ENCODE measurements at places on chromosomes 1 and 21.

DNA sequence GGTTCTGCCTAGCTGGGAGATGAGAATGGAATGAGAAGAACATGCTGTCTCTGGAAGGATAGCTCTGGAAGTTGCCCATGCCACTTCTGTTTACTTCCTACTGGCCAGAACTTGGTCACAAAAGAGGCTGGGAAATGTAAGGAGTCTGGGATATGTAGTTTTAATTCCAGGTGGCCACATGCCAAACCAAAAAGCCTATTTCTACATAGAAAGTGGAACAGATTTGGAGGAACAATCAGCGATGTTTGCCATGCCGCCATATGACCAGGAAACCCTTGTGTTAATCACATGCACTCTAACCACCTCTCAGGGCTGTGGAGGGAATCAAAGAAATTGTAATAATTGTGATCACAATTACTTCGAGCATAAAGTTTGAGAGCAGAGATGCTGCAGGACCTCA, 10.0 kb upstream of the OLIG2 start:
- no peak for DNase-seq

DNA sequence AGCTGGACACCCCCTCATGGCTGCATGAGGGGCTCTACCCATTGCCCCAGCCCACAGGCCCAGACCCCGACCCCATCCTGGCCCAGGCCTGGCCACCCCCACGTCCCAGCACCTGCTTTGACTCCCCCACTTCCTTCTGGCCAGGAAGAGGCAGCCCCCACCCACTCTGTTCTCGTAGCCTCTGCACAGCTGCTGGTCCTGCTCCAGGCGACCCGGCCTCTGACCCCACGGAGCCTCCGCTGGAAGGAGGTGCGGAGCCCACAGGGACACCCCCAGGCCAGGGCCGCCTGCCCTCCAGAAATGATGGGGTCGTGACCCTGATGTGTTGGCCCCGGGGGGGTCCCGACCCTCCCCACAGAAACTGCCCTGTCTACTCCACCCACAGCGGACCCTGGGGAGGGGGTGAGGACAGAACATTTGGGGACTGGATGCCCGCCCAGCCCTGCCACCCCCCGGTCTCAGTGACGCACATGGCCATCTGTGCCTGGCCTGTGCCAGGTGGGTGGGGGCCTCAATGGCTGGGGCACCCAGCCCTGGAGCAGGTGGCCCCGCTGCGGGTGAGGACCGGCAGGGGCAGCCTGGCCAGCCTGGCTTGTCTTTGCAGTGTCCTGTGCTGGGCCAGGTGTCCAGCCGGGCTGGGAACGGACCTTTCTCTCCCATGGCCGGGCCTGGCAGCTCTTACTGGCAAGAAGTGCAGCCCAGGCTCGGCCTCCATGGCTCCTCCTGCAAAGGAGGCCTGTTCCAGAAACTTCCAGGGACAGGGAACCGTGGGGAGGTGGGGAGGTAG, 78.6 kb downstream of the MORN1 start:
- DNase-seq: no peak

GRCh38 chr1:94778808-94779207, 41.3 kb upstream of the SLC44A3 start:
- DNase-seq: no peak

- DNase-seq: no peak
Observed at GRCh38 chr1:74465193-74465681, 47.2 kb downstream of the LRRC53 start.

GRCh38 chr1:2545754-2546514, 10.2 kb upstream of the TNFRSF14 start:
- DNase-seq: peak; percentile 74

DNA sequence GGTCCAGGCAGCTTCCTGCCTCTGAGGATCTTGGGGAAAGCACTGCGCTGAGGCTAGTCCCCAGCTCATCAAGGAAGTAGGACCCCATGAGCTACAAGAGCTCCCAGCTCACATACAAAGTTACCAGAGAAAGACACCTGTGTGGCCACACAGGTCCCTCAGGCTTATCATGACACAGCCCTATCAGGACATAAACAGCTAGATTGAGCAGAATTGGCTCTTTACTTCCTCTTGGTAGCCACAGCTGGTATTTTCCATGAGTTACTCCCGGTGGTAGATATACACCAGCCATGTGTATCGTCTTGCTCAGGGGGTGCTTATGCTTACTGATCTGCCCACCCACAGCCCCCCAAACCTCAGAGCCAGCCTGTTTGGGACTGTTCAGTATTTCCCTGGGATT, 1.2 kb downstream of the LENEP start:
- DNase-seq: no peak

GRCh38 chr1:214524824-214525223, 26.6 kb downstream of the PTPN14 start:
- DNase-seq: no peak

GRCh38 chr1:167502719-167503462, 15.4 kb downstream of the CD247 start:
- DNase-seq: no peak

DNA sequence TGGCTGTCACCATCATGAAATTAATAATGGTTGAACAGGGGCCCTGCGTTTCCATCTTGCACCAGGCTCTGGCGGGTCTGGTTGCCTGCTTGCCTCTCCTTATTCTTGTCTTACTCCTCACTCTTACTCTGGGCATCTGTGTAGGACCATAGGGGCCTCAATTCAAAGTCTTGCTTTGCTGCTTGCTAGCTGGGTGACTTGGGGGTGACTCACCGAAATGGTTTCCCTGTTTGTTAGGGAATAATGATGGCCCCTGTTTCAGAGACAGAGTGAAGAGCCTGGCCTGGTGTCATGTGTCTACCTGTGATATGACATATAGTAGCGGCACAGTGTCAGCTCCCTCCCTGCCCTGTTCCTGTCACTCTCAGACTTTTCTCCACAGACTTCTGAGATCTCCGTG, 24.6 kb downstream of the KCNC4 start:
- no peak for DNase-seq

GRCh38 chr1:1462318-1462966, 9.1 kb upstream of the ATAD3B start:
- DNase-seq: peak; percentile 30

GRCh38 chr1:37795340-37796125, 1.9 kb downstream of the MANEAL start:
- DNase-seq: peak; percentile 28

DNA sequence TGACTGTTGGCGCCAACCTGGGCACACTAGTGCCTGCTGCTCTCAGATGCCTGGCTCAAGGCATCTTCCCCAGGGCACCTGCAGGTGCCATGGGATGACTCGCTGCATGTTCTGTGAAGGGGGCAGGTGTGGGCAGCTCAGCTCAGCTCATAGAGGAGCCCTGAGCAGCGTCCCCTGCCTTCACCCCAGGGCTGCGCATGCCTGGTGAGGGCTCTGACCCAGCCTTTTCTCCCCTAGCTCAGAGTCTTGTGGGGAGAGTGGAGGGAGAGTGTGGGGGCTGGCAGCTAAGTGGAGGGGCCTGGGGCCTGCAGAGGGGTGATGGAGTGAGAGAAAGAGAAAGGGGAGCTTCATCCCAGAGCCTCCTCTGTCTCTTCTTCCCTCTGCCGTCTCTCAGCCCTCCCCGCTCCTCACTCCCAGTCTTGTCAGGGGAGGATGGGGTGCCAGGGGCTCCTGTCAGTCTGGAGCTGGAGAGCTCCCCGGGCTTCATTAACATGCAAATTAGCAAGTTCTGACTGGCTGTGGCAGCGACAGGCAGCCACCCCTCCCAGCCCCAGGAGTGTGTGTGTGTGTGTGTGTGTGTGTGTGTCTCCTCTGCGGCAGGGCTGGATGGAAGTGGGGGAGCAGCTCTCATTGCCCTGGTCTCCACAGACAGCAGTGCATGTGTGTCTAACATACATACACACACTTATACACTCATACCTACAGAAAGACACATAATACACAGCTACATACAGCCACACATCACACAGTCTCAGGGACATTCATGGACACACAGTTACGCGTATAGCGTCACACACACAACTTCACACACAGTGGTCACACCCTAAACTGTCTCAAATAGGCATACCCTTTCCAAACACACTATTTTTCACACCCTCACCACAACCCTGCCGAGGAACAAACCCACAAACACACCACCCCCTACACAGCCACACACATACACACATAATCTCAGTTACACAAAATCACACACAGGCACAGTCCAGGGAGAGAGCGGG, 34.0 kb downstream of the FOXO6 start:
- no peak for DNase-seq

DNA sequence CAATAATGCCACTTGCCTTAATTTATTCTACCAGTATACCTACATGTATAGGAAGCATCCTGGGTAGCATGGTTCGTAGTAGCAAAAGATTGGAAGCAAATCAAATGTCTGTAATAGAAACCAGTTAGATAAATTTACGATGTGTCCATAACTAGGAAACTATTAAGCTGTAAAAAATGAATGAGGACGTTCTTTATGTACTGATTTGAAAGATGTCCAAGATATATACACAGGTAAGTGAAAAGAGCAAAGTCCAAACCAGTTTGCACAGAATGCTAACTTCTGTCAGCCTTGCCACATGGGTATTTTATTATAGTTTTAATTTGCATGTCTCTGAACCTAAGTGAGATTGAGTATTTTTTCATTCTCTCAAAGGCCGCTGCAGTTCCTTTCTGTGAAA, 251.8 kb upstream of the IRF2BP2 start:
- DNase-seq: peak; percentile 83
